ENCODE measurements at places on chromosomes 4 and X.

DNA sequence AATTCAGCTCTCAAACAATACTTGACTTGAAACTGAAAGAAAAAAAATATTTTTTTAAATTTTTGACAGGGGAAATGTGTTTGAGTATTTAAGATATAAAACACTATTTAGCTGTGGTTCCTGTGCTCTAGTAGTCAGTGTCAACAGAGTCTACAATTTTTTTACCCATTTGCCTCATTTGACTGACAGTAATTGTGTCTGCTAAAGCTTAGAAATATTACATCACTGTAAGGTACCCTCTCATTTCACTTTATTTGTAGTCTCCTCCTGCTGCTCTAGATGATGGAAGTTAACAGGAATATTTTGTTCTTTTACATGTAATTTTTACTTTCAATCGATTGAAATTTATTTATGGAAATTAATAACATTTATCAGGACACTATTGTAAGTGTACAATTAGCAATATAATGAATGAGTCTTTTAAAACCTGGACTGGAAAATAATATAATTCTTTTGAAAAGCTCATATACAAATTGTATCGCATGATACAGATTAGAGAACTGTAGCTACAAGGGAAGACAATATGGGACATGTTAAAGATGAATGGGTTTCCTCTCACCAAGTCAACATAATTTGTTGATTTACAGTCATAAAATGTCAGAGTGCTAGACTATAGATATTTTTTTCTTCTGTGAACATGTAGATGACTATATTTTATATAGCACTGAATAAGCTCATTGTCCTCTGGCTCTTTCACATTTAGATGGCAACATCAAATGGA lies 1186.5 kb upstream of the ADGRL3 start:
- DNase-seq = no peak

DNA sequence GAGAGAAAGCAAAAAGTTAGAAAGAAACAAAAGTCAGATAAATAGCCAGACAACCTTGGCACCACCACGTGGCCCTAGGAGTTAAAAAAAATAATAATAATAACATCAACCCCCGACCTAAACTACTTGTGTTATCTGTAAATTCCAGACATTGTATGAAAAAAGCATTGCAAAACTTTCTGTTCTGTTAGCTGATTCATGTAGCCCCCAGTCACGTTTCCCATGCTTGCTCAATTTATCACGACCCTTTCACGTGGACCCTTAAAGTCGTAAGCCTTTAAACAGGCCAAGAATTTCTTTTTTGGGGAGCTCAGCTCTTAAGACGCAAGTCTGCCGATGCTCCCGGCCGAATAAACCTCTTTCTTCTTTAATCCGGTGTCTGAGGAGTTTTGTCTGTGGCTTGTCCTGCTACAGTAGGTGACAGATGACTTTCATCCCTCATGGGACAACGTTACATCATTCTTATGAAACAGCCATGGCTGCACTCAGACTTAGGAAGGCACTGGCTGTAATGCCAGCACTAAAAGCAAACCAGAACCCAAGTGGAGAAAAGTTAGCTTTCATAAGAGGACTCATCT lies 520 bp downstream of the ACOX3 start:
- DNase-seq = no peak

GRCh38 chr4:14165222-14165920 lies 537.8 kb upstream of the BOD1L1 start:
- DNase-seq = no peak

- no peak for DNase-seq
Observed at GRCh38 chr4:10345381-10345784, 111.8 kb downstream of the ZNF518B start.

DNA sequence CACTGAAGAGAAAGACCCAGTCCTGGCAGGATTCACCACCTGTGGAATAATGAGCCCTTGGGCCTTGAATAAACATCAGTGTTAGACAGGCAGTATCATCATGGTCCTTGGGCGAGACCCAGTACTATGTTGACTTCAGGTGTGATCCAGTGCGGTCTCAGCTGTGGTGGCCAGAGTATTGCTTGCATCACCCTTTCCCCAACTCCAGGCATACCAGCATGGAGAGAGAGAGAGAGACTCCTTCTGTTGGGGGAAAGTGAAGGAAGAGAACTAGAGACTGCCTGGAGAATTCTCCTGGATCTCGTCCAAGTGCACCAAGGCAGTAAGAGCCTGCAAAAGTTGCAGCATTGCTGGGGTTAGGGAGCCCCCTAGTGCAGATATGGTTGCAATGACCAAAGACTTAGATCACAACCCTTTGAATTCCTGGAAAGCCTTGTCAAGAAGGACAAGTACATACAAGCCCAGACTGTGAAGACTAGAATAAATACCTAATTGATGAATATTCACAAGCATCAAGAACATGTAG lies 61.1 kb upstream of the VAMP7 start:
- peak; percentile 85 for DNase-seq

DNA sequence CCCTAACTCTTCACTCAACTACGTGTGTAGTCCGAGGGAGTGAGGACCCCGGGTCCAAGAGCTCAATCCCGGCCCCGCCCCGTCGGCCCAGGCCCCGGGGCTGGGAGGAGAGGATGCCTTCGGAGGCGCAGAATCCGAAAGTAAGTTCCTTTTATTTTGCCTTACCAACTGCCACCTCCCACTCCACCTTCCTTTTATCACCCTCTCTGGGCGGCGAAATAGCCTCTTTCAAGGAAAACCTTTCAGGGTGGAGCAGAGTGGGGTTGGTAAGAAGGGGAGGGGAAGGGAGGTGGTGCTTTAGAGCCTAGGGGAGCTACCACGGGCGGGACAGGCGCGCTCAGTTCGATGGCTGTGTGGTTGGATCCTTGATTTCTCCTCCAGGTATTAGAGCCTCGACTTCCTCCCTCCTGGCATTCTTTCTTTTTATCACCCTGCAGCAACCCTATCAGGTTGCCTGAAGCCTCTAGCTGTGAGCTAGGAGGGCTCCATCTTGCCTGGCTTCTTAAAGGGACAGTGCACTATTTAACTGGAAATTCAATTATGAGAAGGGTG lies 191.2 kb downstream of the RRAGB start:
- no peak for DNase-seq

DNA sequence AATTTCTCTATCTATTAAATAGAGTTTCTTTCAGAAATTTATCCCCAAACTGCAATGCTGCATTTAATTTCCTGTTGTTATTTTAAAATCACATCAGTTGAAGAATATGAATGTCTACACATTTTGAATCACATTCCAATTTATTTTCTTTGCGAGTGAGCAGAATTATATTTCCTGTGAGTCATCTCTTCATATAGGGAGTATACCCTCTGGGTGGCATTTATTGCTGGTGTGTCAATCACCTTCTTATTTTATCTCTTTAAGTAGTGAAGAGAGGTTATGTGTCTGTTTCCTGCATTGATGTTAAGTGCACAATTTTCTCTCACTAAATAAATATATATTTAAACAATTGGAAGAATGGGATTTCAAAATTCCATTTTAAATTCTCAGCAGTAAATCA lies 511.0 kb upstream of the ATOH1 start:
- DNase-seq = no peak

DNA sequence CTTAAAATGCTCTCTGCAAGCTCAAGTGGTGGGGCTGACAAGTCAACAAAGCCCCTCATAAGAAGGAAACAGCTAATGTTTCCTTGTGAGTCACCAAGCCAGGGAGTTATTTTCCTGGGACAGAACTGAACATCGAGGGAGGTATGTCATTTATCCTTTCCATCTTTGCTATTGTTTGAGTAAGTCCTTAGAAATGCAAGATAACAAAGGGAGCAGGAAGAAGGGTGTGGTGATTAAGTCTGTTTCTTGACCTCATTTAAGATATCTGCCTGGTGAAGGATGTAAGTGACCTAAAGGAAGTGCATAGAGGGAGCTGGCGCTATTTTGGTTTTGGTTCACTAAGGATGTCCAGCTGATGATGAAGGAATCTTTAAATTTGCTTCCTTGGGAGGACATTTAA lies 39.9 kb downstream of the ATG4A start:
- peak; percentile 42 for DNase-seq

GRCh38 chr4:3499710-3500109 lies 32.5 kb downstream of the LRPAP1 start:
- DNase-seq = no peak

- no peak for DNase-seq
Observed at GRCh38 chr4:163330916-163331628, 1.3 kb downstream of the NPY1R start.

GRCh38 chr4:127291316-127291715 lies 341.4 kb upstream of the INTU start:
- no peak for DNase-seq

DNA sequence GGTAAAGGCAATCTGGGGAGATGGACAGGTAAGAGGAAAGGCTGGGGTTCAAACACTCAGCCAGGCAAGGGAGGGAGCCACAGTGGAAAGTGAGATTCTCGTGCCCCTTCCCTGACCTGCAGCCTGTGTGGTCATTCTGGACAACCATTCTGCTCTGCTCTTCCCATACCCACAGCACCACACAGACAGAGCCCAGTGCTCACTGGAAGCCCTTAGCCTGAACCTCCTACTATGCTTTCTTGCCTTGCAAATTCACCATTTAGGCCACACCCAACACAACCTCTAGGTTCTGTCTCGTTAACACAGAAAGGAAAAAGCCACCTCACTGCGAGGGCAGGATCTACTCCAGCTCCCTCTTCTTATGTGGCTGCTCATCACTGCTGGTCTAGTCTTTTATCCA lies 92.7 kb downstream of the SHISA3 start:
- no peak for DNase-seq

- no peak for DNase-seq
Observed at GRCh38 chr4:91764085-91764484, 539.7 kb upstream of the GRID2 start.

DNA sequence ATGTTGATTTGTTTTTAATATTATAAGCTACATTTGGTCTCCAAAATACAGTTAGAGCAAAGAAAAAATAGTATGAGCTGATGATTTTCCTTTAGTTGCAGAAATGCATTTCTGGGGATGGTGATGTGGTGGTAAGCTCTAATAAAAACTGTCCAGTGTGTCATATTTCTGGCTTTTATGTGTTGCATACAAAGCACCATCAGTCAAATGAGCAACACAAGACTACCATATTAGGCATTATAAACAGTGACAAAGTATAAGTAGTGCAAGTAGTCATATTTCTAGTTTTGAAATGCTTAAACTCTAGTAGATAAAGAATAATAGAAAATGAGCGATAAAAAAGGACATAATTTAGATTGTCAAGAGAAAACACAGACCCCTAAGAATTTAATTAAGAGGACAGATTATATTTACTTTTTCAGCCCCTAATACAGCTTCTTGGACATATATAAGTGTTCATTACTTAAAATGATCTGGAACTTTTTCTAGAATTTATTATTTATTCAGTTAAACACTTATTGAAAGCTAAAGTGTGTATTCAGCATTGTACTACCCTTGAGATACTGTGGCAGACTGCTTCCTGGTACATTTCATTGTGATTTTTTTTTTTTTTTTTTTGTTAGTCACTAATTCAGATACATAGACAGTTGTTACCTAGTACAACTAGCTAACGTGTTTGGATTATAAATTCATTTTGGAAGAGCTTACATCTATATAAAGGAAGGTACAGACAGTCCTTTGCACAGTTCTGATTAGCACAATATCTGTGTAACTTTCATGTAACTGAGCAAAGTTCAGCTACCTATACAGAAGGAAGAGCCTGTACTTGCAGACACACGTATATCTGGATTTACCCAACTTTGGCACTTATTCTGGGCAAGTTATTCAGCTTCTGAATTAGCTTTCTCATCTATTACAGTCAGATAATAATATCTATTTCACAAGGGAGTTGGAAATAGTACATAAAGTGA lies 22.3 kb downstream of the RAP1GDS1 start:
- peak; percentile 55 for DNase-seq

- DNase-seq = peak; percentile 49
Observed at GRCh38 chr4:77240469-77241066, 83.6 kb downstream of the CCNG2 start.

DNA sequence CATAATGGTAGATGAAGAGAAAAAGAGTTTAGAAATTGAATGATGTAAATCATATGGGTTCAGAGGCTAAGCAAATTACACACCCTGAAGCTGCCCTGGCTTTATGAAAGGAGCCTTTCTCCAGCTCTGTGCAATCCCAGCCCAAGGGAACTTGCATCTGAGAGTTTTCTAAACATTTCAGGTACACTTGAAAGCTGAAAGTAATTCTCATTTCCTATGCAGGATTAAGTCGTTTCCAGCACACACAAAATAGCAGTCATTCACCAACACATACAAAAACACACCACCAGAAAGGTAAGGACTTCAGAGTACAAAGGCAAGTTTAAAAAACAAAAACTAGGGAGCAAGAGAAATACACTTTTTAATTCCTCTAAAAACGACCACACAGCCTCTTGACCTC lies 1.7 kb downstream of the PDGFC start:
- no peak for DNase-seq

DNA sequence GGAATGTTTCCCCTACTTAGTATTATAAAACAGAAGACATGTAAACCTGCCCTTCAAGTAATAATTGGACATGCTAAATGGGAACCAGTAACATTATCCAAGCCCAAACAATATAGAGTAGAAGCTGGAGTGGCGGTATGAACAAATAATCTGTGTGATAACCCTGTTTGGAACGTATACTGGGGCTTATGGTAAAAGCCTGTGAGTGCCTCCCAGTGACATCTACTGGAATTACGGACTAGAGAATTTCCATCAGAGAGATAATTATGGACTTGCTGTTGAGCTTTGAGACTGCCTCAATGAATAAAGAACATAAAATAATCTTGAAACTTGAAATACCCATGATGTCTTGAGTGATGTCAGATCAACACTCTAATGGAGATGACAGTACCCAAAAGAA lies 406.3 kb upstream of the GRIA3 start:
- DNase-seq = no peak

GRCh38 chrX:125340490-125340889 lies 20.8 kb downstream of the TEX13C start:
- no peak for DNase-seq

GRCh38 chr4:182642831-182643230 lies 274.4 kb downstream of the DCTD start:
- DNase-seq = peak; percentile 66

- DNase-seq = peak; percentile 92
Observed at GRCh38 chr4:189202182-189202868, 738.3 kb upstream of the FRG1 start.

GRCh38 chr4:15906020-15906443 lies 32.5 kb downstream of the FGFBP1 start:
- DNase-seq = no peak

GRCh38 chr4:148955564-148956297 lies 513.5 kb upstream of the NR3C2 start:
- DNase-seq = peak; percentile 21

DNA sequence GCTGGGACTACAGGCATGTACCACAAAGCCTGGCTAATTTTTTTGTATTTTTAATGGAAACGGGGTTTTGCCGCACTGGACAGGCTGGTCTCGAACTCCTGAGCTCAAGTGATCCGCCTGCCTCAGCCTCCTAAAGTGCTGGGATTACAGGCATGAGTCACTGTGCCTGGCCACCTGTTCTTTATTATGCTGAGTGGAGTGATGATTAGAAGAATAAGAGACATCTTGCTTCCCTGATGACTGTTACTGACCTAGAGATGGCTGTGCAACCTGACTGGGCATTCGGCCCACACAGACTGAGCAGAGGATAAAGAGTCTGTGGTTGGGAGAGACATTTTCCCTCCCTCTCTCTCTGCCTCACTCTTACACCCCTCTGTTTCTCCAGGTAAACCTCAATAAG lies 56.7 kb downstream of the SPINK2 start:
- peak; percentile 71 for DNase-seq

- peak; percentile 23 for DNase-seq
Observed at GRCh38 chr4:121358473-121358872, 22.3 kb downstream of the QRFPR start.
